Esophagus muscularis mucosa (tissue), 4 donors: ENCODE measurements at places on chromosomes 5 and 9.

DNA sequence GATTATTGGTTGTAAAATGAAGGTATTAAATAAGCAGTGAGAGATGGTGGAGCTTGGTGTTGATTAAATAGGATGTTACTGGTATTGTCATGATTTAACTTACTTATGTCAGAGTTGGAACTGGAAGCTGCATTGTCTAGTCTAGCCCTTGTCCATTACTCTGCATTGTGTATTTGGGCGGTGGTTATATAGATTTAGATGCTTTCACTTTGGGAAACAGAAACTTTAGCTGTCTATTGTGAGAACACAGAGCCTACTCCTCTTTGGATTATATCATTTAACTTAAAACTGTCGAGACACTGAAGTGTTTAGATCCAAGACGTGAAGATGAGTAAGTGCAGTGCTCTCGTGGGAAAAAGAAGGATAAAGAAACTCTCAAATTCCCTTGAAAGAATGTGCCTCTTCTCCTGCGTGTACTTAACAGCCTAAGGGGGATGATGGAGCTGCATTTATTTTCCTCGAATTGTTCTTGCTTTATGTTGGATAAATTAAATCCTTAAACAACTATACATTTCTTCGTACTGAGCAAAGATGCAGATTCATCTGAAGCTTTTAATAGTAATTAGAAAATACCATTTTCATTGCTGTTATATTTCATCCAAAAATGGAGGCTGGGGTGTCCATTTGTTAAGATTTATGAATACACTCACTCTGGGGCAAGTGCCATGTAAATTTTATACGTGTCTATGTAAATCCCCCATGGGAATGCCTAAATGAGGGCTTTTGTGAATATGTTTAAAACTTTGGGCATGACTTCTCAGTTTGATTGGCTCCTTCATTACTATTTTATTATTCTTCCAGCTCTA is 21.6 kb downstream of the FBXL7 start:
- H3K4me1 ChIP-seq: peaks cover 49% of the 10 kb centered on the region
- H3K36me3 ChIP-seq: no peaks in the 10 kb centered on the region
- DNase-seq: peak; percentile 24
- H3K27me3 ChIP-seq: no peaks in the 10 kb centered on the region

DNA sequence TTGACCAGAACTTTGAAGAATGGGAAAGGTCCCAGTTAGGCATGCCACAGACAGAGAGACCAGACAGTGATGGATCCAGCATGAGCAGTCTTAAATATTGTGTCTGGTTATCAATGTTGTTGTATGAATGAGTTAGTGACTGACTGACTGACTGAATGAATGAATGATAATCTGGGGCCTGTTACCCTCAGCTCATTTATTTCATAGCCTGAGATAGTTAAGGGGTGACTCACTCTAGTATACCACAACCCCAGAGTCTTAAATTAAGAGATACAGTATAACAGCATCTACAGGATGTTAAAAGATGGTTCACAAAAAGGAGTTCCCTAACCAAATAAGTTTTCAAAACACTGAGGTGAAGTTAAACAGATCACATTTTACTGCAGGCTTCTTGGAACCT is 133.5 kb downstream of the SGCD start:
- peaks cover 5% of the 10 kb centered on the region for H3K4me1 ChIP-seq
- H3K27me3 ChIP-seq: no peaks in the 10 kb centered on the region
- H3K36me3 ChIP-seq: no peaks in the 10 kb centered on the region
- H3K4me3 ChIP-seq: no peak overlapping the region
- no peak overlapping the region for H3K27ac ChIP-seq

DNA sequence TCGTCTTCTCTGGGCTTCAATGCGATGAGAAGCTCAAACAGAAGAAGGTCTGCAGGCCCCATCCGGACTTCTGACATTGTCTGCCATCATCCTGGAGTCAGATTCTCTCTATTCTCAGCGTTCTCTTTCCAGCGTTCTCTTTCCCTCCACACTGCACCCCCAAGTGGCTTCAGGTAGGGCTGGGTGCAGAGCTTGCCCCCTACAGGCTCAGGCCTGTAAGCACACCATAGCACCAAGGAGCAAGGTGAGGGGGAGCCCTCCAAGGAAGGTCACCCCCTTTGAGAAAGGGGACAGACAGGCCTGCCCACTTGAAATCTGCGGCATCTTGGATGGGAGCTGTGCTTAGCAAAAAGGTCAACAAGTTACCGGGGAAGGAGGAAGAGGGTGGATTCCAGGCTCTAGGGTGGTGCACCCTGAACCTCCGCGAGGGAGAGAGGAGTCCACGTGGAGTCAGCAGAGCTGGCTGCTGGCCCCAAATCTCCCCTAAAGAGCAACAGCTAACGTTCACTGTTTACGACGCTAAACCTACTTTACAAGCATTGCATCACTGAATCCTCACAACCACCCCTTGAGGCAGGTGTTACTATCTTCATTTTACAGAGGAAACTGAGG is 27.5 kb downstream of the GPX3 start:
- H3K36me3 ChIP-seq: peaks cover 61% of the 10 kb centered on the region
- peaks cover 46% of the 10 kb centered on the region for H3K4me1 ChIP-seq
- no peak overlapping the region for H3K27ac ChIP-seq
- DNase-seq: no peak
- H3K4me3 ChIP-seq: no peak overlapping the region

GRCh38 chr5:135322744-135323143 is 76.3 kb downstream of the MACROH2A1 start:
- no peaks in the 10 kb centered on the region for H3K4me1 ChIP-seq
- no peak overlapping the region for H3K27ac ChIP-seq
- no peaks in the 10 kb centered on the region for H3K27me3 ChIP-seq
- H3K36me3 ChIP-seq: no peaks in the 10 kb centered on the region
- H3K4me3 ChIP-seq: no peak overlapping the region
- no peak for DNase-seq

DNA sequence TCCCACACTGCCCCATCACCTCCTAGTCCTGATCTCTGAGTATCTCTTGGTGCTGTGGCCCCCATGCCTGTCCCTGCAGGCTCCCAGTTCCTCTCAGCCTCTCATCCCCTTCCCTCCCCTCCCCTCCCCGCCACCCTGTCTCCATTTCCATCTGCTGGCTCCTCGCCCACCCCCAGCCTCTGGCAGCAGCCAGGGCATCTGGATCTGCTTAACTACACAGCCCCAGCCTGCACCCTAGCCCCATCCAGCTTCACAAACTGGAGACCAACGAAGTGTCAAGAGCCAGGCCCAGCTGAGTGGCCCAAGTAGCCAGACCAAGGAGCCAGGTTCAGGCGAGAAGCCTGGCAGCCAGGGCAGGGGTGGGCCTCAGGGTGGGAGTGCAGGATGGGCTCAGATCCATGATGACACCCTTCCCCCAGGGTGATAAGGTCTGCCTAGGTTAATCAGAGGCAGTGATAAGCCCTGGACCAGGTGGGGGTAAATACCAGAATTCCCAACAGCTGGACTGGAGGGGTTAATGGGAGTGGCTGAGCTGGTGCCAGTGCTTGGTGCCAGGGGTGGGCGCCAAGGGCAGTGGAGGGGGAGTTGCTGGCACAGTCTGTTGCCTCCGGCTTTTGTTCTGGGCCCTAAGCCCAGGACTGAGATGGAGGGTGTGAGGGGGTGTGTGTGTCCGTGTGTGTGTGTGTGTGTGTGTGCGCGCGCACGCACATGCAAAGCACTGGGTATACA is 2.5 kb downstream of the IL11RA start:
- no peaks in the 10 kb centered on the region for H3K27me3 ChIP-seq
- no peak for DNase-seq
- peak overlapping the region; percentile 83 for H3K27ac ChIP-seq
- H3K36me3 ChIP-seq: peaks cover 5% of the 10 kb centered on the region

DNA sequence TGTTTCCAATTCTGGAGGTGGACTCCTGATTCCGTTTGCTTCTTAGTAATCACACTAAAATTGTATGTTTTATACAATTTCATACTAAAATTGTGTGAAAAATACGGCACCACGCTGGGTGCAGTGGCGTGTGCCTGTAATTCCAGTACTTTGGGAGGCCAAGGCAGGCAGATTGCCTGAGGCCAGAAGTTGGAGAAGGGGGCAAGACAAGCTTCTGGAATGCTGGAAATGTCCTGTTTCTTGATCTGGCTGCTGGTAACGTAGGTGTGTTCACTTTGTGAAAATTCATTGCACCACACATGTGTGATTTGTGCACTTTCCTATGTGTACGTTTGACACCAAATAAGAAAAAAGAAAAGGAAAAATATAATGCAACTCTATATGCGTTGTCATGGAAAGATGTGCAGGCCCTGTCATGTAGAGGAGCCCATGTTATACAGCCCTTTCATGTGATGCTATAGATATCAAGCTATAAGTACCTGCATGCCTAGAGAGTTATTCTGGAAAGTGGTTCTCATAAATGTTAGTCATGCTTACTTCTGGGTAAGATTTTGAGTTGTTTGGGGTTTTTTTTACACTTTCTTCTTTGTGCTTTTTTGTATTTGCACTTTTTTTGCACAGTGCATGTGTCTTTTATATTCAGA is 119.9 kb downstream of the TMEM174 start:
- no peak overlapping the region for H3K4me3 ChIP-seq
- peaks cover under 1% of the 10 kb centered on the region for H3K4me1 ChIP-seq
